K562 (cell line): ENCODE measurements at places on chromosomes 12 and 14.

GRCh38 chr12:69501154-69501895, 31.1 kb downstream of the FRS2 start:
- DNase-seq, result no peak

- DNase-seq, result no peak
These were observed 15.0 kb downstream of the ACACB start for GRCh38 chr12:109131154-109132050.

- DNase-seq, result peak; percentile 68
These were observed 891.1 kb downstream of the TMEM121 start for GRCh38 chr14:106417224-106418049.

- no peak for DNase-seq
These were observed 2.4 kb upstream of the MLEC start for GRCh38 chr12:120684523-120684932.

GRCh38 chr12:4265280-4265679, 8.3 kb upstream of the CCND2 start:
- no peak for DNase-seq

DNA sequence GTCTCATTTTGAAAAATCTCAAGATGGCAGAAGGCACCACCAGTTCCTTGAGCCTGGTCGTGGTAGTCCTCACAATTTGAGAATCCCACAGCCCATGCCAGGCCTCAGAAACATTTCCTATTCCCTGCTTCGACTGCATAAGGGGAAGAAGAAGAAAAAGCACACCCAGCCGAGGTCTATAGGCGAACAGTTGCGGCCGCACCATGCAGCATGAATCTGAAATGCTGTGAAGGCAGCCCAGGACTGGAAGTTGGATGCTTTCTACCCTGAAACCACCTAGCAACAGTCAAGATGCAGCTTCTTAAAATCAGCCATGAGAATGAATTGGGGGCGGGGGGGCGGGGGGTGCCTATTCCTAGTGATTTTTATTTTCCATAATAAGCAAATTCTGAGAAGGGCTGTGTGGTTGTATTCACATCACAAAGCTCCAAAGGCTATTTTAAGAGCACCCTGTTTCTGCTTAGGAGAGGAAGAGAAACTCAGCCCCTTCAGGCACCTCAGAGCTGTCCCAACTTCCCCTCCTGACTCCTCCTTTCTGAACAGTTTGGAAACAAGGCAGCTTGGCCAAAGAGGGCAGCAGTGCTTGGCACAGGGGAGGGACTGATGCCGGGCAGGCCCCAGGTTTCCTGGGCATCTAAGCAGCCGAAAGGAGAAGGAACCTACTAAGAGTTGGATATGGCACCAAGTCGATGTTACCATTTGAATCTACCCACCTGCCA, 172.5 kb upstream of the FOXN3 start:
- DNase-seq, result no peak

- no peak for DNase-seq
These were observed 89.0 kb upstream of the PTPRR start for GRCh38 chr12:71009430-71010142.

- DNase-seq, result no peak
These were observed 92.7 kb downstream of the CACNA1C start for GRCh38 chr12:2145433-2145998.

- no peak for DNase-seq
These were observed 43.1 kb downstream of the CHST11 start for GRCh38 chr12:104499668-104500332.

DNA sequence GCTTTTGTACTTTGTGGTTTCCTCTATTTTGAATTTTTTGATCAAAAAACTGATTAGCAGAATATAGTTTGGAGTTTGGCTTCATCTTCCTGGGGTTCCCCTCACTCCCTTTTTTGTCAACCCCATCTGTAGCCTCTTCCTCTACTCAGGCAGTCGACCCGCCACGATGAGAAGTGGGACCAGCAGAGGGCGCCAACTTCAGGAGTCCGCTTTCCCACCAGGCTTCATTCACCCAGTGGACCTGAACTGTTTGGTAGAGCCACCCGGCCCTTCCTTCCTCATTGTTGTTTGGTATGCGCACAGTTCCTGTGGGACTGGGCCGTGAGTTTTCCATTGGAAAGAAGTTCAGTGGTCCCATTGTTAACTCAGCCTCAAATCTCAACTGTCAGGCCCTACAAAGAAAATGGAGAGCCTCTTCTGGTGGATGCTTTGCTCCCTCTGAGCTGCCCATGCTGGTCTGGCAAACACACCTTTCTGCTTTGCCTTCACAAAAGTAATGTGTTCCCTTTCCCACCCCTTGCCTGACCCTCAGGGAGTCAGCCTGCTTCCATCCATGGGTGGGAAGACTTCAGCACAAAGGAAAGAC, 21.7 kb downstream of the TMBIM6 start:
- peak; percentile 68 for DNase-seq

DNA sequence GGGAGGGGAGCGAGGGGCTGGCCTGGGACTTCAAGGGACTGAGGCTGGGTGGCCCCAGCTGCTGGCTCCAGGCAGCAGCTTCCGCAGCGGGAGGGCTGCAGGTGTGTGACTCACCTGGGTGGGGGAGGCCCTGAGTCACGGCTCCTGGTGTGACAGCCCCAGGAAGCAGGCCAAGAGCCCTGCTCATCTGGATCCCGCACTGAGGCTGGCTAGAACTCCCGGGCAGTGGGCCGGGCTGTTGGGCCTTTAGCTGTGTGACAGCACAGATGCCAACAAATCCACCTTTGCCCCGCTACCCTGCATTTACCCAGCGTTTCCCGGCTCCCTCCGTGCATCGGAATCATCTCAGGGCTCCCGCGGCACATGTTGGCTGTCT, 180.0 kb upstream of the PRMT8 start:
- no peak for DNase-seq

GRCh38 chr12:30047516-30048254, 263.9 kb upstream of the TMTC1 start:
- DNase-seq, result no peak

- no peak for DNase-seq
These were observed 31.6 kb upstream of the SLC25A3 start for GRCh38 chr12:98561846-98562245.

DNA sequence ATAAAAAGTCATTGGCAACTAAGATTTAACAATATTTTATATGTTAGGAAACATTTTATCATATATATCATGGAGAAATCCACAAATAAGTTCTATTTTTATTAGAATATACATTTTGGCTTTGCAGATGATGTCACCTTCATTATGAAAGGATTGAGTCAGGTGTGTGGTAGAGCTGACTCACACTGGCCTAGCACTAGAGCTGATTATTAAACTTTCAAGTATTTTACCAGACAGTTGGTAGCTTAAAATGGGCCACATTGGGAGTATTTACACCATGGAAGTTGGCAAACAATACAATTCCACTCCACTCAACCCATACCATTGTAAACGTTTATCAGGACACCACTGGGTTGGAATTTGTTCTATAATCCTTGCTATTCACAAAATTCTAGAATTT, 1036.6 kb downstream of the TRHDE start:
- DNase-seq, result no peak

GRCh38 chr12:89574736-89575208, 48.9 kb upstream of the POC1B start:
- peak; percentile 89 for DNase-seq

DNA sequence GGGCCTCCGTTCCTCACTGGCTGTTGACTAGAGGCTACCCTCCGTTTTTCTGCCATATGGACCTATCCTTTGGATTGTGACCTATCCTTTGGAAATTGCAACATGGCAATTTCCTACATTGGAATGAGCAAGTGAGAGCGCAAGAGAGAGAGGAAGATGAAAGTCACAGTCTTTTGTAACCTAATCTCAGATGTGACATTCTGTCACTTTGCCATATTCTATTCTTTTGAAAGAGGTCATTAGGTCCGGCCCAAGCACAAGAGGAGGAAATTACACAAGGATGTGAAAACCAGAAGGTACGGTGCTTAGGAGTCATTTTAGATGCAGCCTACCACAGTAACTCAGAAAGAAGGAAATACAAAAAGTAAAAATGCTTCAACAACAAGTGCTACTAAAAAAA, 47.3 kb upstream of the SRP54 start:
- no peak for DNase-seq

DNA sequence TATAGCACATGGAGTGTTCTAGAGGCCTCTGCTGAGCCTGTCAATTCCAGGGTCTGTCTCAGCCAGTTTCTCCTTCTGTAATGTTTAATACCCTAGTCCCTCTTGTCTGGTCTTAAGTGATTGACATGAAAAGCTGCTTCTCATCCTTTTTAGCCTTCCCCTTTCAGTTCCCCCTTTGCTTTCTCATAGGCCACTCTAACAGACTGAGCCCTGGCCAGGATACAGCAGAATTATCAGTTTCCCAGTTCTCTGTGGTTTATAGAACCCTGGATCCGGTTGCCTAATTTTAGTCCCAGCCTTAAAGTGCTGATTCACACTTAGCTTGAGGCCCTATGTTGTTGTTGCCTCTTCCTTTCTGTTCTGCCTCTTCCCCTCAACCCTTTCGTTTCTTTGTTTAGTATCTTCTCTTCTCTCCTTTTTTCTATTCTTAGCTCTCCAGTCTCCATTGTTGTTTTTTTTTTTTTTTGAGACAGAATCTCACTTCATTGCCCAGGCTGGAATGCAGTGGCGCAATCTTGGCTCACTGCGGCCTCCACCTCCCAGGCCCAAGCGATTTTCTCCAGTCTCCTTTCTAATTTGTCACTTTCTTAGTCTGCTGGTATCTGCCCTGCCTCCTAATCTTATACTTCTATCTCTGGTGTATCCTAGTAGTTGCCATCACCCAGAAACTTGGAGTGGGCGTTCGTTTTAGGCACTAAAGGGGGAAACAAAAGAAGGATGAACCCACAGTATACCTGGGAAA, 2.9 kb upstream of the BIN2 start:
- peak; percentile 55 for DNase-seq

DNA sequence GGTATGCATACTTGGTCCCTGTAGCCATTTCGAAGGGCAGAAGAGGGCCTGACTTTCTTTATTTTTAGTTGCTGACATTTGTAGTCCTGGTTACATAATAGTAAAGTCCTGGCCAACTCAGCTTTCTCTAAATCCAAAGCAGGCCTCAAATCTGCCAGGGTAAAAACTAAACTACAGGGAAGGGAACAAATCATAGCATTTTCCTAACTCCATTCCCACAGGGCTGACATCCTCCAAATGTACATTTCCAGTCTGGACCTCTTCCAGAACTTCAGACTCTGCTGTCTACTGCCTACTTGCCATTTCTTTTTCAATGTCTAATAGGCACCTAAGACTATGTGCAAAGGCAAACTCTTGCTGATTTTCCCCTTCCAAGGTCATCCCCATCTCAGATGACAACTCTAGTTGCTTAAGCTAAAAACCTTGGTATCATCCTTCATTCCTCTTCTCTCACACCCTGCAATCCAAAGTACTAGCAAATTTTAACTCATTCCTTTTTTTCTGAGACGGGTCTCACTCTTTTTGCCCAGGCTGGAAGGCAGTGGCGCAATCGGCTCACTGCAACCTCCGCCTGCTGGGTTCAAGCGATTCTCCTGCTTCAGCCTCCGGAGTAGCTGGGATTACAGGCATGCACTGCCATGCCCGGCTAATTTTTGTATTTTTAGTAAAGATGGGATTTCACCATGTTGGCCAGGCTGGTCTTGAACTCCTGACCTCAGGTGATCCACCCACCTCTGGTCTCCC, 2.0 kb downstream of the DDIT3 start:
- no peak for DNase-seq

GRCh38 chr12:78229591-78230101, 399.0 kb downstream of the NAV3 start:
- DNase-seq, result peak; percentile 16

DNA sequence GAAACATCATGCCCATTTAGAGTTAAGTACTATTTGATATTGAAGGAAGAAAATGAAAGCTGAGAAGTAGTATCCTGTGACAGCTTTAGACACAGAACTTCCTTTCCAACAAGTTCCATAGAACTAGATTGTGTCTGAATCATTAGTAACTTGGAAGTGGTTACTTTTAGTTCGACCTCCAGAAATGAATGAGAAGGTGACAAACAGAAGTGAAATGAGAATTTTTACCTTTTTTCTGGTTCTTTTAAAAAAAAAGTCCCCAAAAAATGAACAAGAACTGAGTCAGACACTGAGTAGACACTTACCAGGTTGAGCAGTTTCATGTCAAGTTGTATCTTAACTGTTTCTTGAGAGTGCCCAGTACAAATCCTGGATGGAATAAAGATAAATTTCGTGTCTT, 3.0 kb downstream of the ATP6V0A2 start:
- no peak for DNase-seq

GRCh38 chr12:58361056-58361455, 419.7 kb downstream of the ATP23 start:
- DNase-seq, result no peak

DNA sequence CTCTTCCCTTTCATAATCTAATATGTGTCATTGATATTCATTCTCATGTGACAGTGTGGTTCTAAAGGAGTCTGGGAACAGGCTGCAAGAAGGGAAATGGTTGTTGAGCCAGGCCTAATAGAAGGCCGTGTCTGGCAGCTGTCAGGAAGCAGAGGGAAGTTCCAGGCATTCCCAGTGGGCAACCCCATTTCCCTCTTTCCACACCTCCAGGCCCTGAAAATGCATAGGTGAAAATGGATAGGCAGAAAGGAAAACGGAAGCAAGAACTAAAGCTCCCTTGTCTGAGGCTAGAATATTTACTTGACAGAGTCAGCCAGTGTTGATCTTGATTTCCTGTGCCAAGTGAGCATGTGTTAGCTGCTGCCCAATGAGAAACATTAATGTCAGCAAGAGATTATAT, 97.7 kb downstream of the PPM1A start:
- no peak for DNase-seq

DNA sequence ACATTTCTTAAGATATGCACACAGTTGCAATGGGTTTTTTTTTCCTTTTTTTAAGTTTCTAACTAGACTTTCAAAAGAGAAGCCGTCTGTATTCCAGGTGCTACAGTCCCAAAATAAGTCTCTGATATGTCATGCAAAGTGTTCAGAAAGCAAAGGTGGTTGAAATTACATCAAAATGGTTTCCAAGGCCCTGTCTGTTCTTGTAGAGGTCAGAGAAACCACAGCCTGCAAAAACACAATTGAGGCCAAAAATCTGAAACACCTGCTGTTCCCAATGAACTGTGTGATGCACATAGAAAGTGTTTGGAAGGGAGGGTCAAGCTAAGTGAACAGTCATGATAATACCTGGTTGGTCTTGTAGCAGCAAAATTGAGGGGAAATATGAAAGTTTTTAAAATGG, 91.0 kb downstream of the VRK1 start:
- no peak for DNase-seq

- DNase-seq, result no peak
These were observed 65.0 kb downstream of the RFLNA start for GRCh38 chr12:124359671-124360581.

DNA sequence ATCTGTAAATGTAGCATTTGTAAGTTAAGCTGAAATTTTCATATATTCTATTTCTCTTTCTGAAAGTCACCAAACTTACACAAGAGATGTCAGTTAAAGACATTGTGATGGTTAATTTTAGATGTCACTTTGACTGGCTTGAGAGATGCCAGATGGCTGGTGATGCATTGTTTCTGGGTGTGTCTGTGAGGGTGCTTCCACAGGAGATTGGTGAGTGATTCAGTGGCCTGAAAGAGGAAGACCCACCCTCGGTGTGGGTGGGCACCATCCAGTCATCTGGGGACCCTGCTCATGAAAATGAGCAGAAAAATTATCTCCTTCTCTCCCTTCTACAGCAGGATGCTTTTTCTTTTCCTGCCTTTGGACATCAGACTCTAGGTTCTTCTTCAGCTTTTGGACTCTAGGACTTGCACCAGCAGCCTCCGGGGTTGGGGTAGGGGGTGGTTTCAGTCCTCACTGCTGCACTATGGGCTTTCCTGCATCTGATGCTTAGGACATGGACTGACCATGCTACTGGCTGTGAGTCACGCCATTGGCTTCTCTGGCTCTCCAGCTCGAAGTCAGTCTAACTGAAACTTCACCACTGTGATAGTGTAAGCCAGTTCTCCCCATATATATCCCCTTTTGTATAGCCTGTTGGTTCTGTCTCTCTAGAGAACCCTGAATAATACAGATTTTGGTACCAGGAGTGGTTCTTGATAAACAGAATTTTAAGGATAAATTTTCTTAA, 20.9 kb downstream of the PDE6H start:
- no peak for DNase-seq
